SJSA1 (cell line): ENCODE measurements at places on chromosomes 2 and 18. TPM values are rescaled to one million over a fixed set of nuclear protein-coding genes. Genes with fewer than 3 reads are reported as not detected.

The ZNF512 gene
- 35.2 and 52.8 TPM in 2 replicates for total RNA-seq

The UGT1A5 gene
- not detected in 2 replicates for total RNA-seq

The SDC1 gene
- 75.2 and 117 TPM in 2 replicates for total RNA-seq

The ANKRD30B gene
- total RNA-seq, result not detected in 2 replicates

The TTC39C gene
- 6.4 and 14.7 TPM in 2 replicates for total RNA-seq

The ERFE gene
- 8.4 and 14.9 TPM in 2 replicates for total RNA-seq

The SPEG gene
- 0.44 and 4.2 TPM in 2 replicates for total RNA-seq

The DUSP19 gene
- 5.1 and 8.5 TPM in 2 replicates for total RNA-seq

The KIF5C gene
- total RNA-seq, result 0.11 TPM in 1 of 2 replicates, not detected in the other

GRCh38 chr2:68193144-68193543, 35.5 kb downstream of the PNO1 start:
- H3K36me3 ChIP-seq, result no peaks in the 10 kb centered on the region
- H3K4me3 ChIP-seq, result no peak overlapping the region
- peaks cover 20% of the 10 kb centered on the region for H3K4me1 ChIP-seq
- DNase-seq, result no peak
- no peak overlapping the region for H3K27ac ChIP-seq
- H3K27me3 ChIP-seq, result no peaks in the 10 kb centered on the region

DNA sequence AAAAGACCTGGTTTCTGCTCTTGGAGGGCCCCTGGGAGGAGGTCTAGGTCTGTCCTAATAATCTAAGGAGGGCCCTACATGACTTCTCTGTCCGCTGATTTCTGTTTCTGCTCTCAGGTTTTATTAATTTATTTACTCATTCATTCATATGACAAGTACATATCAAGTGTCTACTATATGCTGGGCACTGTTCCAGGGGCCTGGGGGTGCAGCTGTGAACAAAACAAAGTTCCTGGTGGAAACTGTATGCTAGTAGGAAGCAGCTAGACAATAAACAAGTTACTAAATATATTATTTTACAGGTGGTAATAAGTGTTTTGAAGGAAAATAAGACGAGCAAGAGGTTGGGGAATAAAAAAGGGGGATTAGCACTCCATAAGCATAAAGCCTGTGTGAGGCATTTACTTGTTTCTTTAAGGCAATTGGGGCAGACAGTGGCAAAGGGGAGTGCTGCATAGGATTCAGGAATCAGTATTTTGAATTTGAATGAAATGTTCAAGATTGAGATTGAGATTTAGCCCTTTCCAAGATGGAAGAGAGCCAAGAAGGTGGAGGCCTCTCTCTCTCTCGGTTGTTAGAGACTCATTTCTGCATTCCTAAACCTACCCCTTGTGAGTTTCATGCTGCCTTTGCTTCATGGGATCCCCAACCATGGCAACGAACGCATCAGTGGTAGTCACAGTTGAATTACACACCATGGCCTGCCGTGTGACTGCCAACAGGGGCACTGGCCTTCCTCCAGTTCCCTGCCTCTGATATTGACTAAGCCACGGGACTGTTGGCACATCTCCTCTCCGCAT, 28.3 kb downstream of the DRC1 start:
- H3K4me3 ChIP-seq, result no peak overlapping the region
- H3K27me3 ChIP-seq, result no peaks in the 10 kb centered on the region
- no peak for DNase-seq
- no peaks in the 10 kb centered on the region for H3K4me1 ChIP-seq

DNA sequence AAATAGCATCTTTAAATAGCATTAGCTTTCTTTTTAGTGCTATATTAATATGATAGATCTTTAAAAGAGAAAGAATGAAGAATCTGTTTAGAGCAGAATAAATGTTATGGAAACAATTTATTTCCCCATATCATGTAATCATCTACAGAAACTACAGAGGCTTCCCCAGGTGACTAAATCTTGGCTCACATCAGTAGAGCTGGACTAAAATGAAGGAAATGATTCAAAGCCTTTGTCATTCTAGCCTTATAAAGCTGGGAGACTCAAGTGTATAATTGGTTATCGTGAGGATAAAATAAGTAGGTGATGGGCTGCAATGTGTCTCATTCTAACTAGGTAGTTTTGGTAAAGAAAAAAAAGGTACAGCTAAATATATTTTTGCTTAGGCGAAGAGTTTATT, 83.2 kb upstream of the UNC80 start:
- H3K27ac ChIP-seq, result no peak overlapping the region
- no peak for DNase-seq
- peaks cover 8% of the 10 kb centered on the region; the same call in 1 of the 2 replicates for H3K27me3 ChIP-seq
- H3K4me3 ChIP-seq, result no peak overlapping the region

- H3K27ac ChIP-seq, result no peak overlapping the region
- no peaks in the 10 kb centered on the region for H3K27me3 ChIP-seq
- DNase-seq, result peak; percentile 65
- no peaks in the 10 kb centered on the region for H3K36me3 ChIP-seq
- H3K4me1 ChIP-seq, result peaks cover 23% of the 10 kb centered on the region
- H3K4me3 ChIP-seq, result no peak overlapping the region
These were observed 124.7 kb upstream of the CTAGE1 start for GRCh38 chr18:22542406-22542835.

DNA sequence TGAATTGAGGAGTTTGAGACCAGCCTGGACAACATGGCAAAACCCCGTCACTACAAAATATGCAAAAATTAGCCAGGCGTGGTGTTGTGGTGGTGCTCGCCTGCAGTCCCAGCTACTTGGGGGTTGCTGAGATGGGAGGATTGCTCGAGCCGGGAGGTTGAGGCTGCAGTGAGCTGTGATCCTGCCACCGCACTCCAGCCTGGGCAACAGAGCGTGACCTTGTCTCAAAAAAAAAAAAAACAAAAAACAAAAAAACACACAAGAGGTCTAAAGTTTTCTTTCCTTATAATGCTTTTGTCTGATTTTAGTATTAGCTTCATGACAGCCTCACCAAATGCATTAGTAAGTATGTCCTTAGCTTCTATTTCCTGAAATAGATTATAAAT, 43.1 kb downstream of the VPS54 start:
- no peaks in the 10 kb centered on the region for H3K4me1 ChIP-seq
- DNase-seq, result no peak
- H3K27ac ChIP-seq, result no peak overlapping the region
- no peaks in the 10 kb centered on the region for H3K27me3 ChIP-seq
- no peak overlapping the region for H3K4me3 ChIP-seq
- peaks cover 42% of the 10 kb centered on the region for H3K36me3 ChIP-seq

DNA sequence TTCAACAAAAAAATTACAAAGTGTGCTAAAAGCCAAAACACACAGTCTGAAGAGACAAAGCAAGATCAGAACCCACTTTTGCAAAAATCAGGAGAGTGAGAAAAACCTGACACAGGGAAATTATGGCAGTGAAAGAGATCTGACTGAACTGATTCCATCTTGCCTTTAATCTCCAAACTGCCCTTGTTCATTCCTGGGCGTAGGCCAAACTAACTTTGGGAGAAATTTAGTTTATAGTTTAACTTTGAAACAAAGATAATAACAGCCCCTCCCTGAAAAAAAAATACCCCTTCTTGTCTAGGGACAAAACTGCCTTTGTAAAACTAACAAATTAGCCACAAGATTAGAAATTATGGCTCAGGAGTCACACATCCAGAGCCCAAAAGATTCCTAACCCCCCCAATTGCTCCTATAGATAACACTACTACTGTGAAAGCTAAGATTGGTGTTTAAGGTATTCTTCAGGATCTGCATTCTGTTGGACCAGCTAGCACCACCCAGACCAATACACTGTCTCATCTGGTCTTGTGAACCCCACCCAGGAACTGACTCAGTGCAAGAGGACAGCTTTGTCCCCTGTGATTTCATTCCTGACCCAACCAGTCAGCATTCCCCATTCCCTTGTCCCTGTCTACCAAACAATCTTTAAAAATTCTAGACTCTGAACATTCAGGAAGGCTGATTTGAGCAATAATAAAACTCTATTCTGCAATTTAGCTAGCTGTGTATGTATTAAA, 226.1 kb upstream of the SH3BP4 start:
- no peak for DNase-seq
- peak overlapping the region; percentile 37 for H3K27ac ChIP-seq
- H3K36me3 ChIP-seq, result no peaks in the 10 kb centered on the region
- H3K4me3 ChIP-seq, result no peak overlapping the region

DNA sequence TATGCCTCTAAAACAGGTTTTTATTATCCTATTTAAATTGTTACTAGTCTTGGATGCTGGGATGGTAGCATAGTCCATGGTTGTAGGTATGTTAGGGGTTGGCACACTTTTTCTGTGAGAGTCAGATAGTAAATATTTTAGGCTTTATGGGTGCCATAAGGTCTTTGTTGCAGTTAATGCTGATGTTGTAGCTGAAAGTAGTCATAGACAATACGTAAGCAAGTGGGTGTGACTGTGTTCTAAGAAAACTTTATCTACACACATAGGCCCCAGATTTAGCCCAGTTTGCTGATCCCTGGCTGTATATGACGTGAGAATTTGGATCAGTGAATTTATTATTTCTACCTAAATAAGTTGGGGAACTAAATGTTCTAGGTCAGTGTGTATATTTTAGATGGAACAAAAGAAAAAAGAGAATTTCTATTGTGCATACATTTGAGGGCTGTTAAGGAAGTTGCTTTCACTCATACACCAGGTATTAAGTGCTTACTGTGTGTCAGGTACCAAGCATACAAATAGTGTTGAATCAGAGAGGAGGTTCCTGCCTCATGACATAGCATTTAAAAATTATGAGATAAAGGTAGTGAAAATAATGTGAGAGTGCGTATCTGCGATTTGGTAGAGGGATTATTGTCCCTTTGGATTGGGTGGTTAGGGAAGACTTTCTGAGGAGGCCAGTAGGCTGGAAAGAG, 39.4 kb downstream of the AGFG1 start:
- no peak overlapping the region for H3K27ac ChIP-seq
- H3K4me1 ChIP-seq, result peaks cover 25% of the 10 kb centered on the region
- H3K4me3 ChIP-seq, result no peak overlapping the region

DNA sequence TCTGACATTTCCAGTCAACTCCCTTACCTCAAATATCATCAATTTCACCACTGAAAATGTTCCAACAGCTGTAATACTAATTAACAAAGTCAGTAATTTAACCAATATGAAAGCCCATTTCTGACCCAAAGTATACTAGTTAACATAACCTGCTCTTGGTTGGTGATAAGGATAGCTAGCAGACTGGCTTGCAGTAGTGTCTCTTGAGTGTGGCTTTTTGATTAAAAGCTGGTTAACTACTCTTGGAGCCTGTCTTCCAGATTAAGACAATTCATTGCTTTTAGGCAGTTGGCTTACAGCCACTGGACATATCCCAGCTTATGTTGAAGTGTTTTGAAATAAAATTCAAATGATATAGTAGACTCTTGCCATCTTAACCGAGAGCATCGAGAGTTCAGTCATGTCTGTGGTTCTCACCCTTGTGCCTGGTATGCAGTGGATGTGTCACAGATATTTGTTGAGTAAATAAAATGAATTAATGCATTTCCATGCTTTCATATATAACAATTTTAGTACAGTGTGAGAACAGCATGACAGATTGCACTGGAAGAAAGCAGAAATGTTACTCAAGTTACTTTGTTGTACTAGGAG, 158.1 kb downstream of the TANC1 start:
- no peak overlapping the region for H3K4me3 ChIP-seq
- H3K27me3 ChIP-seq, result no peaks in the 10 kb centered on the region
- peaks cover 7% of the 10 kb centered on the region; the same call in 1 of the 2 replicates for H3K36me3 ChIP-seq

- no peaks in the 10 kb centered on the region for H3K36me3 ChIP-seq
- H3K27me3 ChIP-seq, result no peaks in the 10 kb centered on the region
- no peak for DNase-seq
These were observed 578.6 kb upstream of the RAB6C start for GRCh38 chr2:129400826-129401225.

DNA sequence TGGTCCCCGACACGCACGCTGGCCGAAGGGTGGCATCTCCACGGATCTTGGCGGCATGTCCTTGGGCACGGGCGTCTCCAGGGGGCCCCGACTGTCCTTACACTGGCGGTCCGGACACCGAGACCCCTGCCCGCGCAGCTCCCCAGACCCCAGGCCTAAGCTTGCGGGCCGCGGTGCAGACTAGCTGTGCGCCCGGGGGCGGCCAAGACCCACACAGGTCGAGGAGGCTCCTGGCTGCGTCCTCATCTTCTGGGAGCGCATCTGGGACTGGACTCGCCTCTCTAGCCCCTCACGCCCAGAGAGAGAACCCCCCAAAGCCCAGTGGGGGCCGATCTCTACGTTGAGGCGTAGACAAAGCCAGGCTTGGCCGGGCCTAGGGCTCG, 475 bp upstream of the TWIST2 start:
- peak overlapping the region; percentile 49 for H3K27ac ChIP-seq
- peaks cover 27% of the 10 kb centered on the region for H3K4me1 ChIP-seq
- no peaks in the 10 kb centered on the region for H3K27me3 ChIP-seq
- H3K4me3 ChIP-seq, result peak overlapping the region; percentile 72
- peaks cover 6% of the 10 kb centered on the region for H3K36me3 ChIP-seq

- no peaks in the 10 kb centered on the region; the same call in 1 of the 2 replicates for H3K27me3 ChIP-seq
- no peak overlapping the region for H3K27ac ChIP-seq
- no peaks in the 10 kb centered on the region for H3K4me1 ChIP-seq
- no peaks in the 10 kb centered on the region for H3K36me3 ChIP-seq
- no peak overlapping the region for H3K4me3 ChIP-seq
- no peak for DNase-seq
These were observed 158.4 kb upstream of the CDH7 start for GRCh38 chr18:65592435-65592834.

DNA sequence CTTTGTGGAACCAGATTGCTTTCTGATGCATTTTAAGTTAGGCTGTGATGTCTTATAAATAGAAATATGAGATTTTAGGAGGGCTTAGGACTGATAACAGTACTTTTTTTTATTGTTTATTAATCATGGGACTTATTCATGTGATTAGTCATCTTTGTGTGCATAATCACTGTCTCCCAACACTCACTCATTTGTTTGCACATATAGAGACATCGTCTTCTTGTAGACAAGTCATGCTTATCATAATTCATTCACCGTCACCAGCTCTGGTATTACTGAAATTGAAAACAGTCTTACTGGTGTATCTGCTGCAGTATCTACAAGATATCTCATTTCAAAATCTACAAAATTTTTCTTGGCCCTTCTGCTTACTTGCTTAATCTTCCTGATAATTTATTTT, 45.8 kb downstream of the WDR7 start:
- no peak overlapping the region for H3K4me3 ChIP-seq
- H3K27me3 ChIP-seq, result no peaks in the 10 kb centered on the region
- DNase-seq, result no peak
- no peaks in the 10 kb centered on the region for H3K4me1 ChIP-seq
- no peak overlapping the region for H3K27ac ChIP-seq

GRCh38 chr2:61187085-61187484, 25.1 kb downstream of the C2orf74 start:
- H3K27me3 ChIP-seq, result no peaks in the 10 kb centered on the region
- H3K4me1 ChIP-seq, result no peaks in the 10 kb centered on the region
- H3K4me3 ChIP-seq, result no peak overlapping the region
- DNase-seq, result no peak
- H3K36me3 ChIP-seq, result peaks cover 92% of the 10 kb centered on the region

- H3K4me1 ChIP-seq, result no peaks in the 10 kb centered on the region
- no peak overlapping the region for H3K4me3 ChIP-seq
- no peaks in the 10 kb centered on the region for H3K36me3 ChIP-seq
- no peak for DNase-seq
- no peak overlapping the region for H3K27ac ChIP-seq
These were observed 33.2 kb downstream of the OSGEPL1 start for GRCh38 chr2:189729430-189729829.
